Stimulated activated CD4-positive, alpha-beta T cell treated with anti-CD3 and anti-CD28 coated beads, Interleukin-4, amount 100 ng/mL, for 48 hours (primary cell): ENCODE measurements at places on chromosomes 2 and 18.

DNA sequence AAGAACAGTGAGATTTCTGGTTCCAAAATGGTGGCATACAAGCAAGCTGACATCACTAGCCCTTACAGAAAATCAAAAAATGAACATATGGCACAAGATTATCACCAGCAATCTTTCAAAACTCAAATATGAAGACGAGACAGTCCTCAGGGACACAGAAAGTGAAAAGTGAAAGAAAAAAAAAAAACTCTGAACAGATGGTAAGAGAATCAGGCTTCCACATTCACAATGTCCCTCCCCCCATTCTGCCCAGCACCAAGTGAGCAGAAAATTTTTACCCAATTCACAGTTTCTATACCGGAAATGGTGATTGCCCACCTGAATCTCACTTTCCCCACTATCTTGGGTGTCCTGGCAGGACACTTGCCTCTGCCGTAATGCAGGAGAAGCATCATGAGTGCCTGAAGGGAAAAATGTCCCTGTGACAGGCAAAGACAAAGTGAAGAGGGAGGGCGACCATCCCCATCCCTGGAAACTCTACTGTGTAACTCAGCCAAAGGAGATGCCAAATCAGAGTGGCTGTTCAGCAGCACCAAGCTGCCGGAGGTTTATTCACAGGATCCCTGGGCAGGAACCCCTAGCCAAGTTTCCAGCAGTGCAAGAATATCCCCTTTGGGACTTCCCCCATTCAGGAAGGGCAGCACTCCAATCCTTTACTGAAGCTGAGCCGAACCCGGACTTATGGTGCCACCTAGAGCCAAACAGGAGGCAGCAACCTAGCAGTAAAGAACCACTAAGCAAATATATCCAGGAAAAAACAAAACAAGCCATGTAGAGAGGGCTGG, 312.2 kb downstream of the LRATD1 start:
- no peak for DNase-seq

- no peak for DNase-seq
These were observed 338.8 kb downstream of the CYRIA start for GRCh38 chr2:16326711-16327300.

DNA sequence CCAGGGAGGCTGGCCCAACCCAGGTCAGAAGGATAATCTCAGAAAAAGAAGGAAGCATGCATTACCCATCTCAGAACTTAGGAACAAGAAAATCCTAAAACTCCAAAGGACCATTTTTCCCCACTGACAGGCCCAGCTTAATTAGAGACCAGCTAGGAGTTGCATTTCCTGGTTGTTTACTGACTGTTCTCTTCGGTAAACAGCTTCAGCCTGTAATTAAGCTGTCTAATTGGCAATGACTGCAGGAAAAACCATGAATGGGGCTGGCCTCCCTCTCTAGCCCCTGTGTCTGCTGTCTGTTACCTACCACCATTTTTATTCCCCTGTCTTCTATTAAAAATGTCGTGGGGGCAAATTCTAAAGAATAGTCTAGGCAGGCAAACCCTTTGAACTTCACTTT, 146.5 kb downstream of the AGAP1 start:
- DNase-seq: no peak

GRCh38 chr2:237859533-237860272, at the start of gene RAMP1:
Gene RAMP1, plus strand, starts transcription at chr2:237859623. Its CDS starts 53 bp downstream, at chr2:237859676.
- DNase-seq: no peak

- no peak for DNase-seq
These were observed 46.1 kb upstream of the TBC1D8 start for GRCh38 chr2:101197215-101197745.

DNA sequence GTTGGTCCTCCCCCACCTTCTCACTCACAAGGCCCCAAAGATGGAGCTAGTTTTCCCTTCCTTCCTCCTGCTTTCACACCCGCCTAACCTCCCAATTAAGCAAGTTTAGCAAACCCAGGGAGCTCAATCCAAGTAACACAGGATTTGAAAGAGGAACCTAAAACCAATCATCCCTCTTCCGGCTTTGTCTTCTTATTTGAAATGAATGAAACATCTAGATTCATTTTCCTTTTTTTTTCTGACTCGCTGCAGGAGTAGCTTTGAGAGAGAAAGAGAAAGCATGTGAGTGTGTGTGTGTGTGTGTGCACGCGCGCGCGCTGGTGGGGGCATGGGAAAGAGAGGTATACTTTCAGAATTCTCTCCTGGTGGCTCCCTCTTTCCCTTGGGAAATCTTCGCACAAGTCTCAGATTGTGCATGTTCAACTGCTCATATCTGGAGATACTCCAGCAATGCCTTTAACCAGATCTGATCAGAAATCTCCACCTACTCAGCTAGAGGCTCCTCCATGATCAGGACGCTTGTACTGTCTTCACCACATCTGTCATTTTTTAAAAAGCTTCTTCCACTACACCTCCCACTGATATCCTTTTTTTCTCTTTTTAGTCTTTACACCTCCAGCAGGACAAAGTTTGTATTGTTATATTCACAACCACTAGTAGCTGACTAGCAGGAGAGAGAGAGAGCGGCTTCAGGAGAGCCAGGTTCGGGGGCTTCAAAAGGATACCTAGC, 1.7 kb downstream of the SLC8A1 start:
- DNase-seq: no peak

DNA sequence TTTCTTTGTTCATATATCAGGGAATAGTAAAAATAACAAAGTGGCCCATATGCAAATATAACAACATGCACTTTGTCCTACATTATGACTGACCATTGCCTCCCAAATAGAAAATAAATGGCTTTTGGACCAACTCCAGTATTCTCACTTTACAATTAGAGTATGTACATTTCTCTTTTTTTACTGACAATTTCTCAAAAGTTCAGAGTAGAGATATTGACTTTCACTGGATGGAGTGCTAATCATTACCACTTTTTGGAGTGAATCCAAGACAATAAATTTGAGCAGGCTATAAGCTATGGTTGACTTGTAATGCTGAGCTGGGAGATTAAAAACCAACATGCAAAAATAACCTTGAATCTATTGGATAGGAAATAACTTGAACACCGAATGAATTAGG, 987.4 kb downstream of the SUCLG1 start:
- no peak for DNase-seq

GRCh38 chr2:219870041-219870440, 242.6 kb downstream of the SLC4A3 start:
- no peak for DNase-seq

GRCh38 chr2:219571311-219572236, at the start of gene OBSL1:
Gene OBSL1, minus strand, starts transcription at chr2:219571539. Its CDS starts 307 bp downstream, at chr2:219571232.
- DNase-seq: no peak

DNA sequence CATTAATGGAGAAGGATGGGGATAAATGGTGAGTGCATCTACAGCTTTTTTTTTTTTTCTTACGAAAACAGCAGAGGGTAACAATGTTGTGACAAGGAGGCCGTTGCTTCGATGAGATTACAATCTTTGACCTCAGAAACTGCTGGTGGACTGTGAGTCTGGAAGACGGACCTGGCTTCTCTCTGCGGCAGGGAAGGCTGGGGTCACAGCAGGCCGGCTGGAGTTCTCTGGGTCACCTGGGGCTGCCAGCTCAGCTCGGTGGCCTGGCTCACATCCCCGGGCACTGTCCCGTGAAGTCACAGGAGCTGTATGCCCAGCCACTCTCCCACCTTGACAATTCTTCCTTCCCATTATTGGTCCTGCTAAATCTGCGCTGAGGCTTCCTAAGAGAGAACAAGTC, 160.8 kb downstream of the ACKR3 start:
- DNase-seq: no peak

DNA sequence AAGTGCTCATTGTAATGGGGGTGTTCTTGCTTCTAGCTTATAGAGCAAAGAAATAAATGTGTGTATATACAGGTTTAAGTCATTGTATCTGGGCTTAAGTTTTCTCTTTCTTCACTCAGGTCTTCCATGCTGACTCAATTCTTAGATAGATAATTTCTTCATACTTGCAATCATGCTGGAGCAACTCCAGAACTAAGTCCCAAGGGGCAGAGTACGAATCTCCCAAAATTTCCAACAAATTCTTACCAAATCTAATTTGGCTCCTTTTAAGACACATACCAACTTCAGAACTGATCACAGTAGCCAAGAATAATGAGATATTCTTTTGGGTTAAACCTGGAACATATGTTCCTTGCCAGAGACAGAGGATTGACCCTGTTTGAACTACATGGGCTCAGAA, 4.3 kb upstream of the SPAG16 start:
- no peak for DNase-seq

DNA sequence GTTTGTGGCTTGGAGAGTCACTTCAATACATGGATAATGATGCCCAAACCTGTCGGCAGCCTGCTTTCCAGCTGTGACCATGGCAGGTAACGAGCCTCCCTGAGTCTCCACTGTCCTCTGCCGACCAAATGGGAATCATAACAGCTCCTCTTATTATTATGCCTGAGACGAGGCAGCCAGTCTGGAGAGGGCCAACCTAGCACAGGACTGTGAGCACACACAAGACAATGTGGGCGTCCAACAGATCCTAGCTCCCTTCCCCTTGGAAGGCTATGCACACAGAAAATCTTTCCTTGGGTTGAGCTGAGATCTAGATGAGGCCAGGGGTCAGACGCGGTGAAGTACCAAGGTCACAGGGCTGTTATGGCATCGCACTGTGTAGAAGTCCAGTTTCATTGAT, 890 bp upstream of the SLC4A3 start:
- no peak for DNase-seq

- no peak for DNase-seq
These were observed 23.8 kb downstream of the ATG16L1 start for GRCh38 chr2:233275223-233275622.

- DNase-seq: peak; percentile 46
These were observed 26.6 kb downstream of the BIN1 start for GRCh38 chr2:127080226-127080937.

GRCh38 chr2:71794611-71795010, 341.2 kb downstream of the DYSF start:
- DNase-seq: no peak

DNA sequence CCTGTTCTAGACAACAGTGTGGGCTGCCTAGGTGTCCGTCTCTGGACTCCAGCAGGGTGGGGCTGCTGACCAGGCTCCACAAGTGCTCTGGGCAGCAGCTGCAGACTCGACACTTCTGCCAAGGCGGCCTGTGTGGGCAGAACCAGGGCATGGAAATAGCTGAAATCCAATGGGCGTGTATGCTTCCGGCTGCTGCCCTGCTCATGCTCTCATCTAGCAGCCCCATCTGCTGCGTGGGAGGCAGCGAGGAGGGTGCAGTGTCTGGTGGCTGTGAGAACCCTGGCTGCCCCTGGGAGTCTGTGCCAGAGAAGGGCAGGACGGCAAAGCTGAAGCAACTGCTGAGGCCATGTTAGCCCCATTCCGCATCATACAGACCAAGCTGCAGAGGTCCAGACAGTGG, 174.9 kb downstream of the SOX11 start:
- DNase-seq: no peak

GRCh38 chr18:61896757-61897156, 4.0 kb upstream of the RNF152 start:
- no peak for DNase-seq

- DNase-seq: no peak
These were observed 92.8 kb downstream of the MARCHF4 start for GRCh38 chr2:216279459-216279858.

GRCh38 chr2:120812866-120813265, 77.2 kb downstream of the GLI2 start:
- DNase-seq: no peak

DNA sequence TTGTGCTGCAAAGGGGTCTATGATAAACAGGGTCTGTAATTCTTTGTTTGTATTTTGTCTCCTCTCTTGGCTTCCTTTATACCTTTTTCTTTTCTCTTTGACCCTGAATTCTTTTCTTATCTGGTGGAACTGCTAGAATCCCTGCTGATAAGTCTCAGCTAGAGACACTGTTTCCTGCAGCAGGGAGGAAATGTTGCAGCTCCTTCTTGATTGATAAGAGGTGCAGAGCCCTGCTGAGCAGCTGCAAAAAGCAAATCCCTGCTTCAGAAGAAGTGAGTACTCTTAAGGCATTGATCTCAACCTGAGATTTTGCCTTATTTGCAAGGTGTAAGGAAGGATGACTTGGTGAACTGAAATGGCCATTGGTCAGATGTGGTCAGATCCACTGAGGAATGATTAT, 167.8 kb downstream of the NUP35 start:
- DNase-seq: no peak

DNA sequence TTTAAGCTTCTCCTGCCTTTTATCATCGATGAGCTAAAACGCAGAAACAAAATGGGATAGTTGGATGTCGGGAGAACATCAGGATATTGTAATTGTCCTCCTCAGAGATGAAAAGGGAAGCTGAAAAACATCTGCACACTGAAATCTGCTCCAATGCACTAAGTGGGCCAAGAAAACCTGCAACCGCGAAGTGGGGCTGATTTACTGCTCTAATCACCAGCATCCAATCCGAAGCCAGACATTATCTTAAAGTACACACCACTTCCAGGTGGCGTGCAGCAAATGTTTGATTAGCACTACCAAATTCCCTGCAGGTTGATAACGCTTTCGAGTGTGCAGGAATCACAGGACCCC, 230.3 kb upstream of the SLC14A2 start:
- DNase-seq: no peak

DNA sequence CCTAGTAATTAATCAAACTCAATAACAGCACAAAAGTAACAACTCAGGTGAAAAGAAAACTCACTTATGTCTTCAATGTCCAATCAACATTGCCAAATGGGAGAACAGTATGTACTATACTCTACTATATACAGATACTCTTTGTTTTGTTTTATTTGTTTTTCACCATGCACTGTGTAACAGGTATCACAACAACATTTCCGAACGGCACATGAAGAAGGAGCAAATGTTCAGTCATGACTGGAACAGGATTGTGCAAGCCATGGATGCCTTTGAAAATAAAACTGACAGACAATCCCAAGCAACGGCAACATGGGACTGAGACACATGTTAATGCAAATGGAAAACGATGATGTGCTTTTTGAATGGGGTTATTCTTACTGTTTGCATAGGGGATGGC, 334.9 kb upstream of the THUMPD2 start:
- no peak for DNase-seq

DNA sequence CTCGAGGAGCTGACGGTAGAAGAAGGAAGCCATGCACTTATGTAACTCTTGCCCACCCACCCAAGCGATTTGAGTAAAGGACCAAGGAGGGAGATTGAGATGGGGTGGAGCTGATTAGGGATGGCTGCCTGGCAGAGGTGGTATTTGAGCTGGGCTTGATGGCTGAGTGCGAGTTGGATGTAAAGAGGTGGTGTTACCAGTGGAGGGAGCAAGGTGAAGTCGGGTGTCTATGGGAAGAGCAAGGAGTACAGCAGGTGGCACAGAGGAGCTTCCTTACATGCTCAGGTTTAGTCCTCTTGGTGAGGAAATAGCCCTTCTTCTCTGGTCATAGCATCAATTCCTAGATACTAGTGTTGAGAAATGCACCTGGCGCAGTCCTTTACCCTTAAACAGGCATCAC, 294.2 kb upstream of the SKOR2 start:
- no peak for DNase-seq
